M059J (cell line): ENCODE measurements at places on chromosomes 4 and X. TPM values are rescaled to one million over a fixed set of nuclear protein-coding genes. Genes with fewer than 3 reads are reported as not detected.

DNA sequence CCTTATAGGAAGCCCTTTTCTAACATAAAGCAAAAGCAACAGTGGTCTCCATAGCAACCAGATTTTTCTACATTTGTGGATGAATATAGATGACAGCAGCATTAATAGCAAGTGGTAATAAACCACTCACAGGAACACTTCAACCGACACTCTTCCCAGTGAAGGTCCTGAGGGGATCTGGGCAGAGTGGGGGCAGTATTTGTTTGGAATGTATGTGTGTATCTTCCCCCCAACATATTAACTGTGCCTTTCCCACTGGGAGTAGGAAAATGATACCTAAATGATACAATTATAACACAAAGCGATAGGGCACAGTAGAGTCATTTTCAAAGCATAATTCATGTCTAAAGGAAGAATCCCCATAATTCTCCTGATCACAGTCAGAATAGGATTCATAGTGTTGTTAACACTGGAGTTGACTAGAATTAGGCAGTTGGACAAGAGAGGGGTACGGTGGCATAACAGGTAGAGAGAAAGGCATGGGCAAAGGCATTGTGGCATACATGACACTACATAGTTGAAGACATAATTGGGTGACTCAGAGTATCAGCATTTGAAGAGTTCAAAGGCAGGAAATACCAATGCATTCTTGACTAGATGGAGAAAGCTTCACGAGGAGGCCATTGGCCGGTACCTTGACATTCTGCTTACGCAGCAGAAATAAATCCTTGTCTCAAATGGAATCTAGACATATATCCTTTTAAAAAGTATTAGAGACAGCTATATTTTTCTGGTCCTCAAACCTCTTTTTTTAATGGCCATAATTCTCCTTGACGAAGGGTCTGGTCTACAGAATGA is 15.2 kb downstream of the CAPN6 start:
- peak; percentile 60 for DNase-seq

DNA sequence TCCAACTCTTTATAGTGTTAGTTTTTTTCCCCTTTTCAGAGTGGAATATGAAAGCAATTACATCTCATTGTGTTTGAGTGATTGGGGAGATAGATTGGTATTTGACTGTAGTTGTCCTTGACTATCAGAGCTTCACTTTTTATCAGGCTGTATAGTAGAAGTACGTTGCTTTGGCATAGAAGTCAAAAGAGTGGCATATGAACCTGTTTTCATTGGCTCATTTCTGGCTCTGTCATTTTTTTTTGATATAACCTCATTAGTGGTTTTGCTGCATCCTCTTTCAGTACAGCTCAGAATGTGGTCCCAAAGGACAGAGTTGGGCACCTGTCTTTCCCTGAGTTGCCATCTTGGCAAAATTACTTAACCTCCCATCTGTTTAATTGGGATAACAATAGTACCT is 1.4 kb downstream of the TMA16 start:
- DNase-seq, result peak; percentile 6

Gene KCNIP4
- 0.15 TPM in 1 of 2 replicates, not detected in the other for total RNA-seq

Gene XK
- total RNA-seq, result 1.3 and 1.6 TPM in 2 replicates

DNA sequence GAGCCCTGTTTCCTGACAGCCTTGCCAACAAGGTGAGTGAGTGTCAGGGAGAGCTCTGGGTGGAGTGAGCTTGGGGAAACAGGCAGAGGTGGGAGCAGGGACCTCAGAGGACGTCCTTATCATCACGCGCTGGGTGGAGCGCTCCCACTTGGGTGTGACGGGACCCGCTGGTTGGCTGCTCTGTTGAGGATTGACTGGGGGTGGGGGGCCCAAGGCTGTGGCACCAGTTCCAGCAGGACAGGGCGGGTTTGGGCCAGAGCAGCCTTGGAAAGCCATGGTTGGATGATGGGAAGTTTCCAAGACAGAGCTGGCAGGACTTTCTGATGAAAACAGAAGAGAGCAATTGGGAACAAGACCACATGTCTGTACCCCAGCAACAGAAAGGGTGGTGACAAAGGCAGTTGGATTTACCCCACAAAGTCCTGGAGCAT is 3.0 kb upstream of the PCGF3 start:
- no peak for DNase-seq

DNA sequence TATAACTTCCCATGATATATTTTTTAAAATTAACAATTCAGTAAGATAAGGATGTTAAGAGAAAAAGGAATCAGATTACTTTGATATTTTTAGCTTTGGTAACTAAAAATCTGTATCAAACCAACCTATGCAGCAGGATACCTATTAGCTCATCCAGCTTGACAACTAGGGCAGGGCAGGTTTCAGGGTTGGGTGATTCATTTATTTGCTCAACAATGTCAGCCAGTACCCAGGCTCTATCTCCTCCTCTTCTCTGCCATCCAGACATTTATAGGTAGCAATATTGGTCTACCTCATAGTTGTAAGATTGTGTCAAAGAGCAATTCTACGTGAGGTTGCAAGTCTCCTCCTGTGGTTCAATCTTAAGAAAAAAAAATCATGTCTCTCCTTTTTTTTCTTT is 421.9 kb downstream of the ANKRD50 start:
- DNase-seq, result no peak

DNA sequence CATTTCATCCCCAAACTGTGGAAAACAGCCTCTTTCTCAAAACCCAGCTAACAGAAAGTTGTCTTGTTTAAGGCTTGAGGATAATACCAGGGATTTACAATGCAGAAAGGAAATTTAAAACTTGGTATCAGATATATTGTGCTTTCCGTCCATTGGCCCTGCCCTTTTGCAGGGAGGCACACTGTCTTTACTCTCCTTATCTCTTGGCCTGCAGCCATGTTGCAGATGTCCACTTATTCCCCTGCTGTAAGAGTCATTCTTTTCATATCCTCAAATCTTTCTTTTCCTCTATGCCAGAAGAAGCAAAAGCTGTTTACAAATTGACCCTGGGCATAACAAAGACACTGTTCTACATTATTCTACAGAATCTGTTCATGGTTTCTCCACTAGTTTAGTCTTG is 75.6 kb upstream of the DYNLT3 start:
- peak; percentile 46 for DNase-seq

GRCh38 chrX:42778096-42778495 is at the start of gene PPP1R2C:
Gene PPP1R2C (minus strand): TSS chrX:42778163. CDS start chrX:42778079, 84 bp downstream.
- no peak for DNase-seq

DNA sequence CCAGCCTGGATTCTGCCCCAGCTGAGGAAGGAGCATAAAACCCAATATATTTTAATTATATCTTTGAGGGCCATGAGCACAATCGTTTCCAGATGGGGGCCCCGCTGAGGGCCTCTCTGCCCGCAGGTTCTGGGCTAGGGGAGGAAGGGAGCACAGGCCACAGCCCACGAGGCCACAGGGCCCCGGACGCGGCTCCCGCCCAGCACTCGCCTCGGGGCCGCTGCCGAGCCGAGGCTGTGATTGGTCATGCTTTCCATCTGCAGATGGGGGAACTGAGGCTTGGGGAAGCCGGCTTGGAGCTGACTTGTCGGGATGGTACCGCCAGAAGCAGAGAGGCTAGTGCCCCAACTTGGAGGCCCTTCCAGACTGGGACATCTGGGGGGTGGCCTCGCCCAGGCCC is 34.0 kb downstream of the TACC3 start:
- no peak for DNase-seq

Gene SSX1
- total RNA-seq, result 5.8 and 8.9 TPM in 2 replicates

- DNase-seq, result no peak
These were observed 551.2 kb upstream of the PABPC5 start for GRCh38 chrX:90883479-90883878.

Gene PRR32
- total RNA-seq, result not detected in 2 replicates

Gene ARSJ
- 22.0 and 23.5 TPM in 2 replicates for total RNA-seq
